Posterior cingulate gyrus (tissue), 11 donors: ENCODE measurements at places on chromosomes 7 and 10.

DNA sequence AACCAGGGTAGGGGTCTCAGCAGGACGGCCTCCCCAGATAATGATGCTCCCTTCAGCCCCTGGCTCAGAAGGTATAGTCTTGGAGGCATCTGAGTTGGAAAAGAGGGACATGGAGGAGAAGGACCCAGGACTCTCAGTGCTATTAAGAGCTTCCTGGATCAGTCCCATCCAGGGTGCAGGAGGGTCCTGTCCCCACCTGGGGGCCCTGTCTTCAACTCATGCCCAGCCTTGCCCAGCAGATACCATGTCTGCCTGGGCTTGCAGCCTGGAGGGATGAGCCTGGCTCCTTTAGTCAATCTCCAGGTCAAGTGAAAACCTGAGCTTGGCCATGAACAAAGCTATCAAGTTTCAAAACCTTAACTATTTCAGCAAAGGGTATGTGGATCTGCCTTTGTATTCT, 67.6 kb downstream of the PRTFDC1 start:
- DNase-seq: no peak

- no peak for DNase-seq
Observed at GRCh38 chr10:87546971-87547413, 42.3 kb downstream of the MINPP1 start.

- no peak for DNase-seq
Observed at GRCh38 chr7:90094030-90094429, 60.2 kb upstream of the STEAP1 start.

DNA sequence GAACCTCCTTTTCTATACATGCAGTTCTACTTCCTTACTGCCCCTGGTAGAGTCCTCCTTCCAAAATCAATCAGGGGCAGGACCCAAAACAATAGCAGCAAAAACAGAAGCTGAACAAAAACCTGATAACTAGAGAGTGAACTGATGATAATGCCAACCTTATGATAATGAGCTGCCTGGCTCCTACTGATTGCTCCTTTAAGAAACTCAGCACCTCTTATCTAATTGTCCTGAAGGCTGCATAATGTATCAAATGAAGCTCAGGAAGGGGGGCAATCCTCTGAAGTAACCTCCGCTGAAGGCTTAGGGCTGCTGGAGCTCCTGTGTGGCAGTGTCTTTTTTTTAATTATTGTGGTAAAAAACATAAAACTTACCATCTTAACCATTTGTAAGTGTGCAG, 257.0 kb downstream of the PHTF2 start:
- no peak for DNase-seq

GRCh38 chr10:104581884-104582601, 59.0 kb upstream of the SORCS3 start:
- no peak for DNase-seq

- DNase-seq: no peak
Observed at GRCh38 chr7:128270826-128271272, 29.8 kb downstream of the LEP start.

- DNase-seq: no peak
Observed at GRCh38 chr10:114943000-114943399, 5.0 kb downstream of the TRUB1 start.

DNA sequence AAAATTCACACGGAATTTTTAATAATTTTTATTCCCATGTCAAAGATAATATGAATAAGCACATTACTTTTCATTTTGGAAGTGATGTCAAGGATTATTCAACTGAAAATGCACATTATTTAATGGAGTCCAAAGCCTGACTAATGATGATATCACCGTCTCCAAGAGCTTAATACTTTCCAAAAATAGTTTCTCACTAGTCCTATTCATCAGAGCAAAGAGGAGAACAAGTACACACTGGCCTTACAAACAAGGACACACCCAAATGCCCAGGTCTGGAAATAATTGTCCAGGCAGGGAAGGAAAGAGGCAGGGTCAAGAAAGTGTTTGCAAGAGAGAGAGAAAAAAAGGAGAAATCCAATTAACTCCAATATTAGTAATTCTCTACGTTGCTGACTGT, 216.8 kb upstream of the CCDC6 start:
- no peak for DNase-seq

- DNase-seq: no peak
Observed at GRCh38 chr7:57438244-57438643, 11.7 kb upstream of the ZNF716 start.

GRCh38 chr7:1809601-1810258, 139.7 kb downstream of the ELFN1 start:
- no peak for DNase-seq

GRCh38 chr10:97222326-97222961, 36.7 kb upstream of the SLIT1 start:
- DNase-seq: no peak

DNA sequence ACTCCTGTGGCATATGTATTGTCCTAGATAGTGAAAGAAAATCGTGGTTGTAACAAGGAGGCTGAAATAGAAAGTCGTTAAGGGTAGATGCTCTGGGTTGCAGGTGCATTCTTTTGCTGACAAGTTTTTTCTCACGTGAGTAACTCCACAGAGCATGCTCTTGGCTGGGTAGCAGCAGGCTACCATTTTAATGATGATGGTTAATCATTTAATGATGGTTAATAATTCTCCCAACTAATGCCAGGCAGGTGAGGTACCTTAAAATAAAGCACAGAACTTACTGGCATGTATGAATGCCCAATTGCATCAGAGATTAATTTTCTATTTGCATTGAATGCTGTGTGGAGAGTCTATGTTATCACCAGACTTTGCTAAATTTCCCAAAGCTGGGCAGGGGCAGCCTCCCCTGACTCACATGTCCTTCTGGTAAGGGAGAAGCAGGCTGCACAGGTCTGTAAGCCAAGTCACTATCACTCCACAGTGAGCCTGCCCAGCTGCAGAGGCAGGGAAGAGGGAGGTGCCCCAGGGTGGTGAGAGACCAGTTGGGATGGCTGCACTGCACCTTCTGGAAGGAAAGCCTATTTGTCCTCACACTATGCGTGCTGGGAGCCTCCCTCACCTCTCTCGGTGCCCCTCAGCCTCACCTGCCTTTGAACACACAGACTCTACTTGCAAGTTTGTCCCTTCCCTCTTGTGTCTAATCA, 287.0 kb upstream of the IGFBP3 start:
- DNase-seq: no peak

DNA sequence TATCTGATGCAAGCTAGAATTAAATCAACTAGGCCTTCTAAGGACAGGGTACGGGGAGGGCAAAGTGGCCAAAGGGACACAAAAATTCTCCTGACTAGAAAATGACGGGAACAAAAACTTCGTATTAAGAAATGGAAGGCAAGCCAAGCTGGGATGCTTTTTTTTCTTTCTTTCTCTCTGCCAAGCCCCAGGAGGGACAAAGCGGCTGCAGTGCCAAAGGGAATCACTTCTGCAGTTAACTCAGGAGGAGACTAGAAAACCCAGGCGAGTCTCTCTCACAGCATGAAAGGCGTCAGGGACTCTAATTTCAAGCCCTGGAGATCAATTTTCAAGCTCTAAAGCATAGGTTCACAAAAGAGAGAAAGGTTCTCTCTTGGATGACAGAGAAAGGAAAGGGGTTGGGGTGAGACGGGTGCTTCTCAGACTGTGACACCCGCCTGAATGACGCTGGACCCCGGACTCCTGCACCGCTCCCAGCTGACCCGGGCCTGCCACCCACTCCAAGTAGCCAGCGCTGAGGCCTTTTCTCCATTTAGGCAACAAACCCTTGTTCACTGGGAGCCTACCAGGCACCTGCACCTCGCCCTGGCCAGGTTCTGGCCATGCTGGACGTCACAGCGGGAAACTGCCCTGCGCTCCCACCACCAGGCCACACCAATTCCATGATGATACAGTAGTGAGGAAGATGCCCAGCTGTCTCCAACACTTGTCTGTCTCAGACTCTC, 56.5 kb downstream of the KIAA1549 start:
- no peak for DNase-seq

- DNase-seq: no peak
Observed at GRCh38 chr7:91324663-91325062, 60.4 kb downstream of the FZD1 start.

GRCh38 chr10:67033878-67034277, 108.0 kb downstream of the LRRTM3 start:
- DNase-seq: no peak

- no peak for DNase-seq
Observed at GRCh38 chr7:101875283-101875846, 57.9 kb downstream of the CUX1 start.

DNA sequence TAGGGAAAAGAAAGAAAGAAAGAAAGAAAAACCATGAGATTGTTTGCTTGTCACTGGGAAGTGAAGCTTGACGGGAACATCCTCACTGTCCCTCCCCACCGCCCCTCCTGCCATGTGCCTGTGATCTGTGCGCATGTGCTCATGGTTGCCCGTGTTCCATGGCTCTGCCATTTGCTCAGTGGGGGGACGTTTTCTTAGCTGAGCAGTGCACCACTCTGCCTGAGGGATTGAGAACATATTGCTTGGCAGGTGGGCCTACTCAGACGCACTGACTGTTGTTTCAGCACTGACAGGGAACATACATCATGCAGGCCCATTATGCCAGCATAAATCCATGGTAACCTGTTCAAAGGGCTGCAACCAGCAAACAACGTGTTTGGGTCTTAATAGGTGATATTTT, 747.9 kb upstream of the GALNT17 start:
- no peak for DNase-seq

GRCh38 chr7:143408252-143408685, 387 bp downstream of the EPHA1 start:
- DNase-seq: no peak

DNA sequence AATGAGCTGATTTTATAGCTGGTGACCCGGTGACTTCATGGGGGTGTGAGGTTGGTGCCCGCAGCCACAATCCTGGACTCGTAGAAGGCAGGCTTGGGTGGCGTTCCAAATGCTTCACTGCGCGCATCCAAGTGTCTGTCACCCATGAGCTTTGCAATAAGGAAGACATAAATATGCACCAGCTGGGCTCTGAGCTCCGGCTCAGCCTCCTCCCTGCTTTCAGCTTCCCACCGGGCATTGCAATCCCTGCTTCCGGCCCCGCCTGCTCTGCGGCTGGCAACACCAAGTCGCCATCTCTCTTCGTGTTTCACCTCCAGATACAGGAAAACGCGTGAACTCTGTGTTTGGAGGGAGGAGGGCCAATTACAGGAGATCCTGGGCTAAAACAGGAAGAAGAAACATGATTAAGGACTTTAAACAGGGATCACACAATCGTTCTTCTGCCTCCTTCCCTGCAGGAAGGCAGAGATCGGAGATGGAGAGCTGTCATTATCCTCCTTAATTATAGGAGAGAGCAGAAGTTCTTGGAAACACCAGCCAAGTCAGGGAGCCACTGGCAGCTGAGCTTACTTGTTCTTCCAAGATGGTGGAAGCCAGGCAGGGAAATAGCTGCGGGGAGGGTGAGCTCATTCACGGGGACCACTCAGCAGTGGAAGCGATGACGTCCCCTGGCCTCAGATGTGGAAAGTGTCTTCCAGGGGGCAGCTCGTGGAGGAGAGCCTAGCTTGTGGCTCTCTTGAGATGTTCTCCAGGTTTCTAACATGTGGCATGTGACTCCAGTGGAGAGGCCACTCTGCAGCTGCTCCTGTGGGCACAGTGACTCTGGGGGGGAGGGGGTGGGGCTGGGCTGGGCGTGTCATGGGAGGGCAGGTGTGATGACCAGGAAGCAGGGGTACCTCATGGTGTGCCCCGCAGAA, 134.9 kb downstream of the CAMK1D start:
- DNase-seq: peak; percentile 96

GRCh38 chr10:121062115-121062514, 211.0 kb downstream of the WDR11 start:
- DNase-seq: no peak

DNA sequence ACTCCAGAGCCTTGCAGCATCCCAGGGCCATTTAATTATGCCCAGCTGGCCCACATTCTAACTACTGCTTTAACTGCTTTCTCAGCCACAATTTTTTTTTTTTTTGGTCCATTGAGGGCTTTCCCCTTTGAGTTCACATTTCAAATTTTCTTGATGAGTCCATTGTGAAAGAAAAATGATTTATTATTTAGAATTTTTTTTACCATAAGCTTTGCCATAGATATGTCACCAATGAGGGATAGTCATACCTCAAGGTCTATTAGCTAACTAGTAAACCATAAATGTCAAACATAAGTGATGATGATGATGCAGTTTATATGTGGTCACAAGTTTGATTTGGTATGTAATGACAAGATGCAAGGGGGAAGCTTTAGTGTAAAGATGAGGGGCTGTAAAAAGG, 282.9 kb downstream of the BICC1 start:
- DNase-seq: no peak

GRCh38 chr10:49742683-49743463, 19.2 kb downstream of the OGDHL start:
- no peak for DNase-seq

DNA sequence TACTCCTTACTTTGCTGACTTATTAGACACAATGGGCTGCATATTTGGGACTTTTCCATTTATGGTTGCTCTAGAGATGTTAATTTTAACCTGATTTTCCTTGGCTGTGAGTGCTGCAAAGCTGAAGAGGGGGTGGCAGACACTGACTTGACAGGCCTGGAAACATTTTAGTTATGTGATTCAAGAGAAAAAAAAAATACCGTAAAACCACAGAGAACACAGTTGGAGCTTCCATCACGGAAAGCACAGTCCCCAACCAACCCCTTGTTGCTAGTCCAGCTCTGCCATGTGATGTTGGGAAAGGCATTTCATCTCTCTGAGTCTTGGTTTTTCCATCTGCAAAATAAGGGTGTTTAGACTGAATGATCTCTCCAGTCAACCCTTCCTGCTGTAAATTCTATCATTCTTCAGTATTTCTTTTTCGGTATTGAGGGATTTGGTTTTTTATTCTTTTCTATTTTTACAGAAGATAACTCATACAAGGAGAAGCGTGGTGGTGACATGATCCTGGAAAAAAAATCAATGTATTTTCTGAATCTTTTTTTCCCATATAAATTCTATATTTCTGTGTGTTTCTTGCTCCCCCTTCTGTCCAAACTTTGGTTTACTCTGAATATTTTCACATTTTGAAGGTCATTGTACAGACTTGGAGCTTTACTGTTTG, 246.1 kb downstream of the REEP3 start:
- DNase-seq: no peak

DNA sequence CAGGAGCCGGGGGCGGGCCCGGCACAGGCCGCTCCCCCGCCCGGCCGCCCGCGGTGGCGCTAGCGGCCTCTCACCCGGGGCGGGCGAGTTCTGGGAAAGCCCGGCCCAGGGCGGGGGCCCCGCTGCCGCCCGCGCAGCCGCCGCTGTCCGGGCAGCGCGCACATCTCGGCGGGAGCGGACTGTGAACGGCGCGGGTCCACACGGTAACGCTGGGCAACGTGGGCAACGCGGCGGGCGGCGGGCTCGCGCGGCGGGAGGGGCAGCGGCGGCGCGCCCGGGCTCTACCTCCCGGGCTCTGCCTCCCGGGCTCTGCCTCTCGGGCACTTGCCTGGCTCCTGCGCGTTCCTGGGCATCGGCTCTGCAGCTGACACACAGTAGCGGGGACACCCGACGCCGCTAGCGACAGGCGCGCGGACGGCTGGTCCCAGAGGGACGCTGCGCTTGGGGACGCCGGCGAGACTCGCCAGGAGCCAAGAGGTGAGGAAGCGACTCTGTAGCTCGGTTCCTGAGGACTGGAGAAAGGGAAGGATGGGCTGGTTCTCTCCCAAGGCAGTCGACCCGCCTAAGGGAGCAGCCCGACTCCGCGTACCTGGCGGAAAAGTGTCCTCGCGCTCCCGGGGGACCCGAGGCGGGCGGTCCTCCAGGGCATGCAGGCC, at the start of gene PLCE1:
Gene PLCE1, plus strand, starts transcription at position 150 of the 656 bp plus-strand sequence. CDS start 37,116 bp downstream, outside the sequence.
- DNase-seq: peak; percentile 47
